ENCODE measurements at places on chromosomes 5 and 9.
A peak's percentile ranks its signal among the peaks of the same experiment; 100 is the strongest.

- peak; percentile 28 for DNase-seq
Measured at GRCh38 chr5:11319836-11320580, 559.0 kb upstream of the DAP start.

GRCh38 chr9:133682818-133683585, 46.8 kb downstream of the DBH start:
- no peak for DNase-seq

DNA sequence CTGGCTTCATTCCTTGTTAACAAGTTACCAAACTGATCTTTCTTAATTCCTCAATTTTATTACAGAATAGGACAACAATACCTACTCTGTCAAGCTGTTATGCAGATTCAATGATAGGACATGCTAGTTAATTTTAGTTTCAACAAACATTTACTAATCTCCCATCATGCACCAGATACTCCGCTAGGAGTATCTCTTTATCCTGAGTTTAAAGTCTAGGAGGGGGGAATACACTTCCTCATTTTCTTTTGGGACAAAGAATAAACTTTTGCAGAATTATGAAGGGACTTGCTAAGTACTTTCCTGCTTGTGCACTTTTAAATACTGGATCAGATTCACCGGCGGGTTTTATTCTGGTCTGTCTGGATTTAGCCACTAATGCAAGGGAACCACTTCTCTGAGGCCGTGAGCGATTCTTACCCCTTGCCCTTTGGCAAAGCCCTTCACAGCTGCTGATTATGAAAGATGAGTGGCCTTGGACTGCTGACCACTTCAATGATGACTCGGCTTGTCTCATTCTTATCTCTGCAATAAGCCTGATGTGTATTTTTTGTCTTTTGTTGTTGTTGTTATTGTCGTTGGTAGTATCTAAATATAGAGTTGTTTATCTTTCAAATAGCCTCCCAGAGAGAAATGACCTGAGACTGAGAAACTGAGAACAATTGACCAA, 73.9 kb downstream of the RMI1 start:
- no peak for DNase-seq

- DNase-seq, result no peak
Measured at GRCh38 chr9:3240656-3241268, 285.0 kb downstream of the RFX3 start.

GRCh38 chr5:119255571-119256356, 100.1 kb upstream of the TNFAIP8 start:
- DNase-seq, result no peak

- no peak for DNase-seq
Measured at GRCh38 chr5:180059326-180059725, 12.2 kb downstream of the RNF130 start.

GRCh38 chr5:69300537-69301203, 31.9 kb downstream of the CCDC125 start:
- no peak for DNase-seq

GRCh38 chr5:32645246-32645645, 59.9 kb downstream of the SUB1 start:
- no peak for DNase-seq

GRCh38 chr5:10268100-10268499, 18.0 kb downstream of the CCT5 start:
- no peak for DNase-seq

DNA sequence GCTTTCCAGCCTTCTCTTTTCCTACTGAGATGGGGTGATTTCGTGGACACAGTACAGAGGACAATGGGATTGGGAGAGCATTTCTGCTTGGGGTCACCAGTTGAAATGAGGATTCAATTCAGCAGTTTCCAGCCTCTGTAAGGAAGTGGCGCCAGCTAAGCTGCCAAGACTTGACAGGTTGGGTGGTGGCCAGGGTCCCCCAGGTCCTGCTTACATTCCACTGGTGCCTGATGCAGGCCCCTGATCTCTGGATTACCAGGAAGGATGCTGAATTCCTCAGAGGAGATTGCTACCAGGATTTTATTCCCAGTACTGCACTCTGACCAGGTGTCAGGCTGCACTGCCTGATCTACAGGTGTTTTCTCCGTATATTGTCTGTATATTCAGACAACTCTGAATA, 119.7 kb downstream of the PSD2 start:
- no peak for DNase-seq

GRCh38 chr5:33257807-33258429, 182.8 kb upstream of the TARS1 start:
- DNase-seq, result no peak

DNA sequence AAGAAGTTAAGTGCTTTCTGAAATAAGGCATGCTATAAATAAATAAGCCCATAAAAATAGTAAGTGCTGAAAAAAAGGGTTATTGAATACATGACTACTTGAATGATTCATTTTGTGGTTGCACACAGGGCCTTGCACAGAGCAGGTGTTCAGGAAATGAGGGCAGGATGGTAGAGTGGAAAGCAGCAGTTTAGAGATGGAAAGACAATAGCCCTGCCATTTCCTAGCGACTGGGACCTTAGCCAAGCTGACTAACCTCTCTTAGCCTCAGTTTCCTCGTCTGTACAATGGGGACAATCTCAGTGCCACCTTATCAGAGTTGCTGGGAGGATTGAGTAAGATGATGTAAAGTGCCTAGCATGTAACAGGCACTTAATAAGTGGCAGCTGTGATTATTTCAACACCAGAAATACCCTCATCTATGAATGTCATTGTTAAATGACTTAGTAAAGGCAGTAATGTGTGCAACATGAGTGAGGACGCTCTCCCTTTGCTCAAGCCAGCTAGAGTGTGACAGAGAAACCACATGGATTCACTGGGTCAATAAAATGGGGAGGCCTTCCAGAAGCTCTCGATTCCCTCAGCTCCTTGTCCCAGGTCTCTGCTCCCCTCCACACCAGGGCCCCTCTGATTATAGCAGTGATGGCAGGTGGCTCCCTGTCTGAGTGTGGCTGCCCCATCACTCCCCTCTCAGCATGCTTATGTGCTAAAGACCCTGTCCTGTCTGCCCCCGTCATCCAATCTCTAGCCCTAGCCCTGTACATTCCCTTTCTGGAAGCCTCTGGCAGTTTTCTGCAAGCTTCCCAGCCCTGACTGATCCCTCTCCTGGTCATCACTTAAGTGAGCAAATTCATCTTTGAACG, 16.0 kb upstream of the PHF19 start:
- peak; percentile 35 for DNase-seq

DNA sequence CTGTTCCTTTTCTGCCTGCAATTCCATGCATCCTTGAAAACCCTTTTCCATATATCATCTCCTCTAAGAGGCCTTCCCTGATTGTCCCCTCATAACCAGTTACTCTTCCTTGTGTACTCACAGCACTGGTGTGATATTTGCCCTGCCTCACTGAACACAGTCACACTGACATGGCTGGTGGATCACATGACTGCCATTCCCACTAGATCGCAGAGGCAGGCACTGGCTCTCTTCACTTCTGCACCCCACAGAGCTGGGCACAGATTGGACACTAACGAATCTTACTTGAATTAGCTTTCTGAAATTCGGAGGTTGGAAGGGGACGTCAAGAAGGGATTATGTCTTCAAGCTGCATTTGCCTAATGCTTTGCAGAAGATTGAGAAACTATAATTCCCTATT, 208.0 kb downstream of the PAPPA start:
- no peak for DNase-seq

DNA sequence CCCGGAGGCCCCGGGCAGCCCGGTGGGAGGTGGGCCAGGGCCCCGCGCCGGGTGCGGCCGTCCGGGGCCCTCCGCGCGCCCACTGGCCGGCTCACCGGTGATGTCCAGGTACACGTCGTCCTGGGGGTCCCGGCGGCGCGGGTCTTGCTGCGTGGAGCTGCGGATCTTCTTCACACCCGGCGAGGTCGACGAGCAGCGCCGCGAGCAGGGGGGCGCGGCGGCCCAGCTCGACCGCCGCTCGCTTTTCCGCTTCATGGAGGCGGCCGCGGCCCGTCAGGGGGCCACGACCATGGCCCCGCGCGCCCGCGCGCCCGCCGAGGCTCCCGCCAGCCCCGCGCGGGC, 548 bp downstream of the CDC14B start:
- DNase-seq, result no peak

- DNase-seq, result no peak
Measured at GRCh38 chr9:107141967-107142366, 141.1 kb upstream of the RAD23B start.

DNA sequence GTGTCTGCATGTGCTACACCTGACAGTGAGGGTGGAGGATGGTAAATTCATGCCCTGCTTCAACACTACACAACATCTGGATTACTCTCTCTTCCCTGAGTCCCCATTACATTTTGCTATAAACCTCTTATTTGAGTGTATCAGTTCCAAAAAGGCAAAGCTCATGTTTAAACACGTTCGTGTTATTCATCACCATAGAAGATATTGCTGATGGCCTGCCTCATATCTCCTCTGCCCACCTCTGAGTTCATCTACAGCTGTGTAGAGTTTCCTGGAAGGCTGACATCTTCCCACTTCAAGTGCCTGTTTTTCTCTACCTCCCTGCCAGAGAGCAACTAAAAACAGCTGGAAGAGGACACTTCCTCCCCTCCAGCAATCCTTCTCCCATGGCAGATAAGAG, 433.2 kb downstream of the ISL1 start:
- no peak for DNase-seq

- DNase-seq, result no peak
Measured at GRCh38 chr5:132896685-132897084, 23.2 kb downstream of the LEAP2 start.

- no peak for DNase-seq
Measured at GRCh38 chr9:14307989-14308852, 5.7 kb downstream of the NFIB start.

DNA sequence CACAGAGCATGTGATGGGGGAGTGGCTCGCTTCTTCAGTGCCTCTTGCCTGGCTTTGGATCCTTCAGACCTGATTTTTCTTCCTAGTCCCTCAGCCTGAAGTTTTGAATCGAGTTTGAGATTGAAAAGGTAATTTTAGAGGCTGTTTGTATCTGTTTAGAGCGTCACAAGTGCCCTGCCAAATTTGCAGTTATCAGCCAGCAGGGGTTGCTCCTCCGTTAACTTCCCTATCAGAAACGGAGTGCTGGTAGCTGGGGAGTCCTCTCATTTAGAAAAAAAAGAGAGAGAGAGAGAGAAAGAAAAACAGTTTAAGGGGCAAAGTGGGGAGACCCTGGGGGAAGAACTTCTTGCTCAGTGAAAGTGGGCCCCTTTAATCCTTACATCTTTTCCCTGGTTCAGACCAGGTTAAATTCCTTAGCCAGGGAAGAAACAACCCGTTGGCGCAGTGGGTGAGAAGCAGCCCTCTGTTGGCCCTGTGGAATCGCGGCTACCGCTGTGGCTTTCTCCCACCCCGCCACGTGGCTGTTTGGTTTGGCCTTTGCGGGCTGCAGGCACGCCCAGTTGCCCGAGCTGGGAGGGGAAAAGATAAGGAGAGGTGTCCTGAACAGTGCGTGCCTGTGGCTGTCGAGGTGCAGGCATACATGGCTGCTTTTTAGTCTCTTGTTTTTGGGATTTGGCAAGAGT, 576.7 kb upstream of the ACO1 start:
- DNase-seq, result no peak

DNA sequence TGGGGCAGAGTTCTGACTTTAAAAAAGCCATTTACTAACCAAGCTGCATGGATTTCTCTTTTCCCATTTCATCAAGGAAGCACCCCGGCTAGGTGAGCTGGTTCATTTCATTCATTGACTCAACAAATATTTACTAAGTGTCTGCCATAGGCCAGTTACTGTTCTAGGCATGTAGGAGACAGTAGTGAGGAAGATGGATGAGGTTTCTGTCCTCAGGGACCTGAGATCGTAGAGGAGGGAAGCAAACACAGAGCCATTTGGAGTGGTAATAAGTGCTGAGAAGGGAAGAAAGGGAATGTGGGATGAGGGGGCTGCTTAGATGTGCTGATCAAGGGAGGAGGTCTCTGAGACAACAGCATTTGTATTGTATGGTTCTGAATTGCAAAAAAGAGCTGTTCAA, 120.4 kb downstream of the C9orf152 start:
- no peak for DNase-seq

DNA sequence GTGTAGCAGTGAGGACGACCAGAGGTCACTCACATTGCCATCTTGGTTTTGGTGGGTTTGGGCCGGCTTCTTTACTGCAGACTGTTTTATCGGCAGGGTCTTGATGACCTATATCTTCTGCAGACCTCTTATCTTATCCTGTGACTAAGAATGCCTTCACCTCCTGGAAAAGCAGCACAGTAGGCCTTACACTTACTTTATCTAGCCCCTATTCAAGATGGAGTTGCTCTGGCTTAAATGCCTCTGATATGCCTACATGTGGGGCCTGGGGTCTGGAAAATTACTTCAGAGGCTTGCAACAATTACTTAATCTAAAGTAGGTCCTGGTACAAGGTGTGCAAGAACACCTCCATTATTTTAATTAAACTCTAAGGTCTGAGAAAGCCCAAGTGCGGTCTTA, 86.9 kb upstream of the IL12B start:
- DNase-seq, result no peak

- no peak for DNase-seq
Measured at GRCh38 chr5:138330813-138331448, 673 bp downstream of the CDC25C start.

DNA sequence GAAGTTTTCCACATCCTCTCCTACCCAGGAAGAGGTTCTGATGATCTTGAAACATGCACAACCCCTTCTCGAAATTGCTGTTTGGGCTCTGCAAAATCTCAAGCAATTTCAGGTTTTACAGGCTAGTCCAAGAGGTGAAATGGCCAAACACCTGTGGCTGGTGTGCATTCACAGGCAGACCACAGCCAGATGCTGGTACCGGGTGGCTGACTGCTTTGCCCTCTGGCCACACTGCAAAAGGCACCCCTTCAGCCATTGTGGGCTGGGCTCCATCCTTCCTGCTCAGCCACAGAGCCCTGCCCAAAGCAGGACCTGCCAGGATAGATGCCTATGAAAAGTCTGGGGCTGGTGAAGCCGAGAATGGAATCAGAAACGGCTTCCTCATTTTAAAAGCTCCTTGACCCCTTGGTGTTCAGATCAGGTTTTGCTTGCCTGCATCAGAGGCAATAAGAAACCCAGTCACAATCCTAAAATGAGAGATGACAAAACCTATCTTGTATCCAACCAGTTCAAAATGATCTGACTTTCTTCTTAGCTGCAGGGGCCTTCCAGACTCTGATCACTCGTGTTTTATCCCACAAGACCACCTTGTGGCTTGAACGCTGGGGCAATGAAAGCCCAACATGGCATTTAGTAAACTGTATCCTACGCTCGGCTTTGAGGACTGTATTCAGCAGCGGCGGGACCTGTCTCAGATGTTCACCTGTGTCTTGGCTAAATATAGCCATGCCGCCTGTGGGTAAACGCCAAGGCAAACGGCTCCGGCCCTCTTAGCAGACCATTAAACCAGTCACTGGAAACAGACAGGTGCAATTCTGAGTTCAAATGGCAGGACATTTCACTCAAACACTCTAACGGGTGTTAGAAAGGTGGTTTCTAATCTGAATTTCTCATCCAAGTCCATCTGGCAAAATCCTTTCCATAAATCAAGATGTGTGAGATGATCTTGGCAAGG, 49.6 kb downstream of the EPB41L4B start:
- DNase-seq, result no peak

GRCh38 chr5:158261674-158262367, 402.9 kb upstream of the CLINT1 start:
- DNase-seq, result no peak

Data from SW 1271 (cell line).